ENCODE measurements at places on chromosomes 5 and 9. TPM values are rescaled to one million over a fixed set of nuclear protein-coding genes. Genes with fewer than 3 reads are reported as not detected.

DNA sequence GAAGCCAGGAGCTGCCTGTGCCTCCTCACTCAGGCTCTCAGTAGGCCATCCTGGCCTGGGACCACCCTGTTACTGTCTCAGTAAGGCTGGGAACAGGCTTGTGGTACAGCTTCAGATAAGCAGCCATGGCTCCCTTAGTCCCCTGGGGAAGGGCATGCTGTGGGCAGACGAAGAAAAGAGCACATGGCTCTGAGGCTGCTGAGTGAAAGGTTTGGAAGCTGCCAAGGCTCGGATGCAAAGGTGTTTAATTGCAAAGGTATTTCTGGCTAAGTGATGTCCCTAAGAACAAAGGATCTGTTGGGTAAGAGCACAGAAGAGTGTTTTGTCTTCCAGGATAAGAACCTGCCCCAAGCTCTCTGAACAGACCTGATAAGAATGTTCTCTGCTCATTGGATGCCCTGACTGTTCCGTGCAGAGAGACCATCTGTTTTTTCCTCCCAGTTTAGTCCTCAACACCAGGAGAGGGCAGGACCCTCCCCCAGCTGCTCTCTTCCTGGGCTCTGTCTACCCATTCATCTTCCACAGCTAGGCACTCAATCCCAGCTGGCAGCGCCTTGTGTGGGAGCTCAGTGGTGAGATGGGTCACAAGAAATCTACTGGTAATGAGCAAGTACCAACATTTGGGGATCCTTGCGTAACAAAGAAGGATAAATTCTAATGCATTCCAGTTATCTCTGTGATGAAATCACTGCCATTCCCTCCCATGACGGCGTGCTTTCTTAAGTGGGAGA is 17.7 kb downstream of the ANGPTL2 start:
- DNase-seq = no peak

DNA sequence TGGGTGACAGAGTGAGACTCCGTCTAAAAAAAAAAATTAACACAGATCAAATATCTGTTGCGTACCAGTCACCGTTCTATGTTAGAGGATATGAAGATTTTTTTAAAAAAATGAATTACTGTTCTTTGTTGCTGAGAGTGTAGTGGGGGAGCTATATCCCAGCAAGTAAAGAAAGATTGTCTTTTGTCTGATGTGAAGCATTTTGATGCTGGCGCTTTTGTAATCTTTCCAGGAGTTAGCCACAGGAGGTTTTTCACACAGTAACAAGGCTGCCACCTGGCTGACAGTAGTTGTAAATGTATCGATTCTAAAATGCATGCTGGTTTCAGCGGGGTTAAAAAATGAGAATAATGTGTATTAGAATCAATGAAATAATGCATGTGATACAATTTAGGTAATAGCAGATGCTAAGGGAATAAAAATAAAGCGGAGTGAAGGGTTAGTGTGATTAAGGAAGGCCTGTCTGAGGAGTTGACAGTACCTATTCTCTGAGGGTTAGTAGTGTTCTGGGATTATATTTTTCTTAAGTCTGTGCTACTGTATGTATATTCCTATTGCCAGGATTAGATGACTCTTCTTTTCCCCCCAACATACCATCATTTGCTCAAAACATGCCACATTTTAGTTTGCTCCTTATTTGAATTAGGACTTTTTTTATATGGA is 3.4 kb downstream of the LMNB1 start:
- no peak for DNase-seq

DNA sequence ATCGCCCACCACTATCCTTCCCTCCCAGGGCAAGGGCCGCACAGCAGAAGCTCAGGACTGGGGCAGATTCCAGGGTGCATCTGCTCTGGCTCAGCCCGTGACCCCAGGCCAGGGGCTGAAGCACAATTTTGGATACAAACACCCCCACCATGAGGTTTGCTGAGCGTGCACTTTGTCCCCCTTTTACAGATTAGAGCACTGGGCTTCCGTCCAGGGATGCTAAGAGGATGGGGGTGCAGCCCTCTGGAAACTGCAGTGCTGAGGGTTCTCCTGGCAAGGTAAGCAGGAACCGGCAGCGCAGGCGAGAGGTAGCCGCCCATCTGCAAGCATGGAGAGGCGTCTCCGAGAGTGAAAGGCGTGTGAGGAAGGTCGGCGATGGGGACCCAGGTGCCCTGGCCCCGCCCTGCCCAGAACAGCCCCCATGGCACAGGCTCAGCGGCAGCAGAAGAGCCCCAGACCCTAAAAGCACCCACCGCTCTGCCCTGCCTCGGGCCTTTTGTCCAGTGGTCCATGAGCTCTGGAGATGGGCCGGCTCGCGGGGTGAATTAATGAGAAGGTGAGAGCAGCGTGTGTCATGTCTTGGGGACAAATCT is 54.5 kb upstream of the OLFM1 start:
- no peak for DNase-seq

GRCh38 chr9:84538879-84539278 is 130.7 kb upstream of the NTRK2 start:
- no peak for DNase-seq

DNA sequence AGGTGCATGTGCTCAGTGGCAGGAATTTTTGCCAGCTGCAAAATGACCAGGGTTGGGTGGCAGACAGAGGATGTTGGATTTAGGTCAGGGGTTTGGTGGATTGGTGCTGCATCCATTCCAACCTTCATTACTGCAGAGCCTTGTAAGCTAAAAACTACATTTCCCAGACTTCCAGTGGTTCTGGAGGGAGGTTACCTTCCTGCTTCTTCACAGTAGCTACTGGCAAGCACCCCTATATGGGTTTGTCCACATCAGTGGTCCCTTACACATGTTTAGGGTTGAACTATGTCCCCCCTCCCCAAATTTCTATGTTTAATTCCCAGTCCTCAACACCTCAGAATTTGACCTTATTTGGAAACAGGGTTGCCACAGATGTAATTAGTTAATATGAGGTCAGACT is 20.7 kb upstream of the IL17B start:
- no peak for DNase-seq

DNA sequence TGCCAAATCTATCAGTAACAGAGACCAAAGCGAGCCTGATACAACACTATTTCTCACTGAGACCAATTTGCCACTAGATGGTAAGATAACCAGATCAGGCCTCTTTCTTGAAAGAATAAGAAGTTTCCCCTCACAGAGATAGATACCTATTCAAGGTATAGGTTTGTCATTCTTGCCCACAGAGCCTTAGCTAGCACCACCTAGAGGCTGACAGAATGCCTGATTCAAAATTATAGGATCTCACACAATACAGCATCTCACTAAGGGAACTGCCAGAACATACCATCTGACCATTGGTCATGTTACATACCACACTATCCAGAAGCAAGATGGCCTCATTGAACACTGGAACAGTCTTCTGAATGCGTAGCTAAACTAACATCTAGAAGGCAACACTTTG is 166.6 kb upstream of the HCN1 start:
- no peak for DNase-seq

DNA sequence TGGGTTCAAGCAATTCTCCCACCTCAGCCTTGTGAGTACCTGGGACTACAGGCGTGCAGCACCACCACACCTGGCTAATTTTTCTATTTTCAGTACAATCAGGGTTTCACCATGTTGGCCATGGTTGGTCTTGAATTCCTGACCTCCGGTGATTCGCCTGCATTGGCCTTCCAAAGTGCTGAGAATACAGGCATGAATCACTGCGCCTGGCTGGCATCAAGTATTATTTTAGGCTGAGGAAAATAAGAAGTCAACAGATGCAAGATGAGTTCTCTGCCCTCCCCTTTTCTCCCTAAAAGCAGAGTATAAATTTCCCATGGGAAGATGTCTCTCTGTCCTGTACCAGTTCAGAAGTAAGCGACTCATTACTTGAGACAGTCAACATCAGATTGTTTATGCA is 71.5 kb downstream of the ELAVL2 start:
- DNase-seq = no peak

DNA sequence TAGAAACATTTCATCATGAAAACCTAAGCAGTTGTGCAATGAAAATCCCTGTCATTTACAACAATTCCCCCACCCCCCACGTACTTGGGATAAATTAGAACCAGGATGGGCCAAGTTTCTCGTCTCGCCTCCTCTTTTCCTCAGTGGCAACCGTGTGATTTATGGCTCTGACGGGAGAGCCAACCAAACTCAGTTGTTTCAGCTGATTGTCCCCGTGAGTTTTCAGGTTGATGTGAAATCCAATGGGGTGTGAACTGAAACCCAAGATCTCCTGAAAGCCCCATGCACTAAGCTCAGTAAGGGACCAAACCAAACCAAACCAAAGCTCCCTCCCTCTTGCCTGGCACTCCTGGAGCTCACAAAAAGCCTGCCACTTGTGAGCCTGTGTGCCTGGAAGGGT is 138.7 kb upstream of the SLC24A2 start:
- no peak for DNase-seq

The SOHLH1 gene
- total RNA-seq = not detected

The GRIA1 gene
- total RNA-seq = not detected

DNA sequence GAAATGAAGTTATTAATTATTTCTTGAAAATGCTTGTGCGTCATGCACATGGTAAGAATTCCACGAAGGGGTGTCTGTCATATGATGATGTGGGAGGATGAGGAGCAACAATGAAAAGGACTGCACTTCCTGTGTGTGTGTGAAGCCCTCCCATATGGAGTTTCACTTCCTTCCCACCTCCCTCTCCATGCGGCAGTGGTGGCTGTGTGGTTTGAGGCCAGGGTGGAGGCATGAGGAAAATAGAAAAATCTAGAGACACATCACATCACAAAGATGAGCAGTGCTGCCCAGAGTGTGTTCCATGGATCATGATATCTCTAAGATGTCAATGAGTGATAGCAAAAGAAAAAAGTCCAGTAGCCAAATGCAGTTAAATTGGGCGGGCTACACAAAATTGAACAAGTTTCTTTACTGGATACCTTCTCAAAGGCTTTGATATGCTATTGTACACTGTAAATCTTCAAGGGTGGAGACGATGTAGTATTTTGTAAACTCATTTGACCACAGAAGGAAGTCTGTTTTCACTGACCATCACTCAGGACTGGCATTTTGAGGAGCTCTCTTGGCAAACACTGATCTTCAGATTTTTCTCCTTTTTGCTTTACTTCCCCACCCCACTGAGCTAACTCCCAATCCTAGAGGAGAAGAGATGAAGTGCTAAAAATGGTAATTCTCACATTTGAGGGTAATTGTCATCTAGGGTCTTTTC is 55.7 kb upstream of the EQTN start:
- DNase-seq = no peak

- DNase-seq = no peak
Observed at GRCh38 chr5:17177501-17178372, 39.7 kb upstream of the BASP1 start.

- no peak for DNase-seq
Observed at GRCh38 chr5:32726086-32726557, 15.0 kb downstream of the NPR3 start.

- DNase-seq = no peak
Observed at GRCh38 chr9:37011530-37011929, 22.5 kb downstream of the PAX5 start.

DNA sequence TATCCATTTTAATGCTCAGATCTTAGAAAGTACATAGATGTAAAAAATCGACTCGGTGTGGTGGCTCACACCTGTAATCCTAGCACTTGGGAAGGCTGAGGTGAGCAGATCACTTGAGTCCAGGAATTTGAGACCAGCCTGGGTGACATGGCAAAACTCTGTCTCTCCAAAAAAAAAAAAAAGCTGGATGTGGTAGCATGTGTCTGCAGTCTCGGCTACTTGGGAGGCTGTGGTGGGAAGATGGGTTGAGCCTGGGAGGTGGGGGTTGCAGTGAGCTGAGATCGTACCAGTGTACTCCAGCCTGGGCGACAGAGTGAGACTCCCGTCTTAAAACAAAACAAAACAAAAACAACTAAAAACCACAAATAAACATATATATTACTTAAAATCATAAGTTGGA is 61.4 kb downstream of the RASA1 start:
- no peak for DNase-seq

The PCDHA4 gene
- 0.08 TPM for total RNA-seq

GRCh38 chr9:75083188-75083970 is 4.6 kb downstream of the NMRK1 start:
- DNase-seq = peak; percentile 39

GRCh38 chr5:124697933-124698591 is 48.4 kb downstream of the ZNF608 start:
- DNase-seq = no peak

DNA sequence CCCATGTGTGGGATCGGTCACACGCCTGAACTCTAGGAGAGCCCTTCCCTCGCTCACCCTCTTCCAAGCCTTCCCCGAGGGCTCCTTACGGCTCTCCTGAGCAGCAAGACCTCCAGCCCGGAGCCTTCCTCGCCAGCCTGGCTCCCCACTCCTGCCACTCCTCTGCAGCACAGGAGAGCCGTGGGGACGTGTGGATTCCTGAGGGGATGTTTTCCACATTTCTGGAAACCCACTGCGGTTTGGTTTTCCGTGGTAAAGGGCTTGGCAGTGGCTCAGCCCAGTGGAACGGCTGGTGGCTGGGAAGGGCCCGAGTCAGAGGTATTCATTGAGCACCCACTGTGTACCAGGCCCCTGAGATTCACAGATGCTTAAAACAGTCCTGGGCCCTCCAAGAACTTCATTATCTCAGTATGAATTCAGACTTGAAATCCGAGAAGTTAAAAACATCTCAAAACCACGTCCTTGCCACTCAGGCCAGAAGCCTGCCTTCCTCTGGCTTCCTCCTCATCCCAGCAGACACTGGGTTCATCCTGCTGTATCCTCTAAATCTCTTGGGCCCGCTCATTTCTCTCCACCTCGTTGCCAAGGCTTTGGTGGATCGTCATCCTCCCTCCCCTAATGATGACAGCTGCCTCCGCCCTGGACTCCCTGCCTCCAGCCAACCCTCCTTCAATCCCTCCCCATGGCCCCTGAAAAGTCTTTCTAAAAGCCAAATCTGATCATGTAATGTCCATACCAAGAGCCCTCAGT is 109.6 kb downstream of the FGF18 start:
- DNase-seq = no peak

- peak; percentile 23 for DNase-seq
Observed at GRCh38 chr5:132260714-132261551, 3.4 kb downstream of the PDLIM4 start.

GRCh38 chr9:6944093-6944551 is 186.3 kb downstream of the KDM4C start:
- no peak for DNase-seq
